ENCODE measurements at places on chromosomes 1 and 21. TPM values are rescaled to one million over a fixed set of nuclear protein-coding genes. Genes with fewer than 3 reads are reported as not detected.

AK4 gene
- 109 TPM for total RNA-seq

DNA sequence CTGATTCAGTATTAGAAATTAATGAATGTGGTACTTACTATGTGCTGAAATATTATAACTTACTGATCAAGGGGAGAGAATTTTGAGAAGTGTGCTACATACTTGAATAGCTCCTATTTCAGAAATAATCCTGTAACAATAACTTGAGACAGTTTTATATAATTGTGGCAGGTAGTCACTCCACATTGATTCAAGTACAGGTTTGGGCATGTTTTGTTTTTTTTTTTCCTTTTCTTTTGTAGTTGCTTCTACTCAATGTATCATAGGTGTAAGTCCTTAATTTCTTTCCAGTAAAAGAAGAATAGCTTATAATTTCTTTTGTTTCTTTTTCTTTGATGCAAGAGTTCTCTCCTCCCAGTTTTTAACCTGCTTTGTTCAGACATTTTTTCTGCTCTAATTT lies 86.1 kb upstream of the ADGRL2 start:
- no peak overlapping the region for H3K4me3 ChIP-seq
- H3K27ac ChIP-seq, result no peak overlapping the region
- no peaks in the 10 kb centered on the region for H3K4me1 ChIP-seq
- H3K27me3 ChIP-seq, result no peaks in the 10 kb centered on the region
- H3K36me3 ChIP-seq, result no peaks in the 10 kb centered on the region
- DNase-seq, result no peak

GRCh38 chr1:29743264-29743663 lies 506.9 kb downstream of the PTPRU start:
- H3K27me3 ChIP-seq, result no peaks in the 10 kb centered on the region
- H3K4me1 ChIP-seq, result no peaks in the 10 kb centered on the region
- no peaks in the 10 kb centered on the region for H3K36me3 ChIP-seq

GRCh38 chr1:151993734-151994496 lies at the start of gene S100A10:
S100A10 (minus strand) TSS chr1:151993859; CDS start chr1:151986230, 7,629 bp downstream.
- no peaks in the 10 kb centered on the region for H3K27me3 ChIP-seq
- DNase-seq, result peak; percentile 80
- peak within 1 kb of the TSS; percentile 96 for H3K4me3 ChIP-seq

DNA sequence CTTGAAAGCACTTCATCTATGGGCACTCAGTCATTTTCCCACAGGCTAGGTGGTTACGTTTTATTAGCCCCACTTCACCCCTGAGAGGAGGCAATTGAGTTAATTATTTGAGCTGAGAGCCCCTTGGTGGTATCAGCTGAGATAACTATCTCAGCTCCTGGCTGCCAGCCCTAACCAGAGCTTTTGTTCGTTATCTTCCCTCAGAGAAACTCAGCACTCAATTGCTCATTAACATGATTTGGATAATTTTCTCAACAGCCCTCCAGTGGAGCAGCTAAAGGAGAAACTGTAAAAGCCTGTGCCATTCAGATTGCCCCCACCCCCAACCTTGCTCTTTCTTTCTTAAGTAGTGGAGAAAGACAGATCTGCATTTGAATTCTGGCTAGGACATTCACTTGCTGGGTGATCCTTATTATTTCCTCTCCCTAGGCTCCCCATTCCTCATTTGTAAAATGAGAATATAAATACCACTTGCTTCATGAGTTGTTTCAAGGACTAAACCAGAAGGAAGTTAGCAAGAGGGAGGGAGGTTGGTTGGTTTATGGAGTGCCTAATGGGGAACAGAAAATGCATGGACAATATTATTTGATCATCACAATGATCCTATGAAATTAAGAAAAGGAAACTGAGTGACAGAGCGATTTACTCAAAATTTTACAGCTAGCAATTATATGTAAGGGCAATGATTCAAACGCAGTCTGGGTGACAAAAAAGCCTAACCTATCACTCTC lies 218.7 kb upstream of the FGGY start:
- H3K4me3 ChIP-seq, result no peak overlapping the region
- no peaks in the 10 kb centered on the region for H3K36me3 ChIP-seq
- no peak for DNase-seq
- H3K4me1 ChIP-seq, result peaks cover 21% of the 10 kb centered on the region
- H3K27me3 ChIP-seq, result no peaks in the 10 kb centered on the region

DNA sequence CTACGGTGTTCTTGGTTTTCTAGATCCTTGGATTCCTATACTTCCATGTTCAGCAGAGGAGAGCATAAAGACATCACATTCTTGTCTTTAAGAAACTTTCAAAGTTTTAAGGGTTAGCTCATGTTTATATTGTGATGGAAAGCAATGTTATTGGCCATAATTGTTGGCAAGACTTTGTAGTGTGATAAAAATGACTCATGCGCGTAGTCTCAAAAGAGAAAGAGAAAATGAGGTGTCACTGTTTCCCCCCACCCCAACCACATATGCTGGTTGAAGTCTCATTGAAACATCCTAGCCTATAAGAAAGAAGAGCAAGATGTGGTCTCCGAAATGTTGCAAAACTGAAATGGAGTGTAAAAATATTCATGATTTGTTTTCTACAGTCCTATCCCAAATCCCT lies 348.8 kb downstream of the PTBP2 start:
- H3K27ac ChIP-seq, result no peak overlapping the region
- no peak overlapping the region for H3K4me3 ChIP-seq
- H3K36me3 ChIP-seq, result no peaks in the 10 kb centered on the region
- DNase-seq, result no peak
- no peaks in the 10 kb centered on the region for H3K27me3 ChIP-seq
- no peaks in the 10 kb centered on the region for H3K4me1 ChIP-seq

DNA sequence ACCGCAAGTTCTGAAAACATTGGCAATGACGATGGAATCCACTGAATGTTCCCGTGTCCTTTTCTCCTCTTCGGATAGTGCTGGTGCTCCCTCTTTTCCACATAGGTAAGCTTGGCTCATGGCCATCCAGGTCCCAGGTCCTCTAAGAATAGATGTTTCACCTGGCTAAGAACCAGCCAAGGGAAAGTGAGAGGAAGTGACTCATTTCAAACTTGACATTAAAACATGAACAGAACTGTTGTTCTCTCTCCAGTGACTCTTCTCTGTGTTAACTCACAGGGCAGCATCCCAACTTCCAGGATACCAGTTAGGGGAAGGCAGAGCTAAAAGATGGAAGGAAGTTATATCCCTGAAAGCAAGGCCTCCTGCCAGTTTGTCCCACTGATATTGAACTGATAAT lies 493.8 kb upstream of the CHRM3 start:
- H3K36me3 ChIP-seq, result no peaks in the 10 kb centered on the region
- no peaks in the 10 kb centered on the region for H3K27me3 ChIP-seq
- H3K4me3 ChIP-seq, result no peak overlapping the region
- H3K4me1 ChIP-seq, result no peaks in the 10 kb centered on the region
- H3K27ac ChIP-seq, result no peak overlapping the region
- DNase-seq, result no peak

GRCh38 chr1:226443439-226443838 lies 35.5 kb upstream of the PARP1 start:
- DNase-seq, result no peak
- H3K27me3 ChIP-seq, result peaks cover 33% of the 10 kb centered on the region
- no peak overlapping the region for H3K4me3 ChIP-seq
- no peaks in the 10 kb centered on the region for H3K36me3 ChIP-seq

- DNase-seq, result no peak
- H3K4me3 ChIP-seq, result no peak overlapping the region
- no peak overlapping the region for H3K27ac ChIP-seq
- peaks cover 36% of the 10 kb centered on the region for H3K27me3 ChIP-seq
- no peaks in the 10 kb centered on the region for H3K36me3 ChIP-seq
- peaks cover 2% of the 10 kb centered on the region for H3K4me1 ChIP-seq
These were observed 264.9 kb downstream of the DYRK1A start for GRCh38 chr21:37631319-37632117.

- H3K4me3 ChIP-seq, result peak overlapping the region; percentile 98
- DNase-seq, result no peak
- peaks cover 85% of the 10 kb centered on the region for H3K36me3 ChIP-seq
- H3K4me1 ChIP-seq, result peaks cover 16% of the 10 kb centered on the region
- H3K27me3 ChIP-seq, result no peaks in the 10 kb centered on the region
These were observed 5.6 kb downstream of the PPP1R15B start for GRCh38 chr1:204405988-204406387.

- no peaks in the 10 kb centered on the region for H3K4me1 ChIP-seq
- peaks cover 2% of the 10 kb centered on the region for H3K27me3 ChIP-seq
- H3K27ac ChIP-seq, result no peak overlapping the region
These were observed 77.7 kb downstream of the ODF2L start for GRCh38 chr1:86318436-86318835.

Measured in activated T-helper 2 cell treated with anti-CD3 and anti-CD28 coated beads, Interferon-gamma antibody, Interleukin-2, Interleukin-4, amounts not matched to agents 10 μg/mL and 5 μg/mL and 100 μg/mL, durations not matched to agents 14 hours and 24 hours and 36 hours (primary cell).